Karpas-422 (cell line): ENCODE measurements at places on chromosomes 2 and 18.

DNA sequence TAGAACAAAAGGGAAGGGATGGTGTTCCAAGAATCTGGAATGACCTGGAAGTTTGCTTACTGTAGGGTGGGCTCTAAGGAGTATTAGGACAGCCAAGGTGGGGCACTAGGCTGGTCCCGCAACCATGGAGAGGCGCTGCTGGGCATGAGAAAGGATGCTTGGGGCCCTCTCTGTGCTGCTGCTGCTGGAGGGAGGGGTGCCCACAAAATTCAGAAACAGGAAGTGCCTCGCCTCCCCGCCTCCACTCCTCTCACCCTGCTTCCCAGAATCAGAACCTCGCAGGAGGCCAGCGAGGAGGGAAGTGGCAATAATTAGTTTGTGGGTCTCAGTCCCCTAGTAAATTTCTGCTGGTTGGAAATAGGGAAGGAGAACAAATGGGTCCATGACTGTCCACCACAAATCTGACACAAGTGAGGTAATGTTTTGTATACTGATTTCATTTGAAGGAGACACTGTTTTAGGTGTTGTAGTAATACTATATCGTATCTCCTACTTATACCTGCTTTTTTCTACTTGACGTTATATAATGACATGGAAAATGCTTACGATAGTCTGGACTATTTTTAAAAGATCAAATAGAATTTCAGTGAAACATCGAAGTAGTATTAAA is 7.9 kb upstream of the PDCL3 start:
- peak; percentile 42 for DNase-seq

DNA sequence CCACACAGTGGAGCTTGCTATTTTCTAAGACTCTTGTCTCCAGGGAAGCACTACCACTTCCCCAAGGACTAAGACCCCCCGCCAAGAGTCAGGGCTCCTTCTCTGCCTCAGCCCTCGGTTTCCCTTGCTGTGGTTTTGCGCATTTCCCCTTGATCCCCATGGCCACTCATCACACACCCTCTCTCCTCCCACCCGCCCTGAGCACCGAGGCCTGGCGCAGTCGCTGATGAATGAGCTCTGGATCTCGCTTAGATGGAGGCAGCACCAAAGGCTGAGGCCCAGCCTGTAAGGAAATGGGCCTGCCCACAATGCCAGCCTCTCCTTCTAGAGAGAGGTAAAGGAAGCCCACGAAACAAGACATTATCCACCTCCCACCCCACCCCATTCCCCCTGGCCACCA is 96.9 kb downstream of the TNS1 start:
- no peak for DNase-seq

DNA sequence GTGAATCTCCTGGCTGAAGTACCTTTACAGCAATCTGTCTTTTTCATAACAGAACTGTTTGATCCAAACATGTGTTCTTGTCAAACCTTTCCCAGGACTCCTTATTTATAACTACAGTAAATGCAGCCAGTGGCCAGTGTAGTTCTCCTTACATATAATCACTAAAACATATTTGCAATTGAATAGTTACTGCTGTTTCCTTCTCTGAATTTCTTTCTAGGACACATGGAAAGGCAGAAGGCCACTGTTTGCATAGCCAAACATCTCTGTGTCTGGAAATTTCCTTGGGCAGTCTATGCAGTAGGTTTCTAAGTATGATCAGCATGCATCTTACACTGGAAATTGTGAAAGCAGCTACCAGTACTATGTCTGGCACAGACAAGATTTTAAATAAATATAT is 57.4 kb upstream of the COL3A1 start:
- no peak for DNase-seq

- no peak for DNase-seq
These were observed 26.3 kb downstream of the CAB39 start for GRCh38 chr2:230738924-230739323.

GRCh38 chr2:50126077-50126476 is 905.9 kb downstream of the NRXN1 start:
- DNase-seq: no peak

GRCh38 chr2:218027426-218028188 is 24.8 kb upstream of the TNS1 start:
- DNase-seq: no peak

- peak; percentile 75 for DNase-seq
These were observed 809 bp downstream of the DBI start for GRCh38 chr2:119367472-119368099.

DNA sequence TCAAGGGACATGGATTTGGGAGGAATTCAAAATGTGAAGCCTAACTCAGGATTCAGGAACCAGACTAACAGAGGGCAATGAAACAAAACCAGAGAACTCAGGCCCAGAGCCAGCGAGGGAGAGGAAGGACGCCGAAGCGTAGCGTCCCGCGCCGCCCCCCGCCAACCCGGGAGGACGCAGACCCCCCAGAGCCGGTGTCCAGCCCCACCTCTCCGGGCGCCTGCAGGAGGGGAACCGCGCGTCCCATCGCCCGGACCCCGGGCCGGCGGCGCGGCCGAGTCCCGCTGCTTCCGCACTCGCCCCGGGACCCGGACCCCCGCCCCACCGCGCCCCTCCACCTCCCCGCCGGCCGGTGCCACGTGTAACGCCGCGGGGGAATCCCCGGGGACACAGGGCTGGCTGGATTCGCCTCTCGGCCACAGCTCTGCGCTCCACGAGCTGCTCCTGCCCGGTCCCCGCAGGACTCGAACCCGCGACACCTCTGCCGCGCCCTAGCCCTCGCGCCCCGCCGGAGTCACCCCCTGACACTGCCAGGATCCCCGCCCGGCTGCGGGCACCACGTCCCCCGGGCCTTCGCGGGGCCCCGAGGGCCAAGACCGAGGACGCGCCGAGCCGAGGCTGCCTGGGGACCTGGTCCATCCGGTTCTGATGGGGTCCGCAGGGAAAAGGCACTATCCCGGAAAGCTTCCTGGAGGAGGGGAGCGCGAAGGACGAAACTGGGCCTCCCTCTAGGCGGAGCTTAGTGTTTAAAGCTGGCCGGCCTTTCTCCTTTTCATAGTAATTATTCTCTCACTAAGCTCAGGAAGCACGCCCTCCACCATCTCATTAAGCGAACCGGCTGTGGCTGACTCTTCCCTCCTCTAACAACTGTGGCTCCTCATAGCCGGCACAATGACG is 40.4 kb upstream of the FAM124B start:
- DNase-seq: no peak

GRCh38 chr2:224969633-224970260 is 72.5 kb downstream of the DOCK10 start:
- no peak for DNase-seq

GRCh38 chr2:159961037-159961436 is 101.4 kb downstream of the PLA2R1 start:
- no peak for DNase-seq

DNA sequence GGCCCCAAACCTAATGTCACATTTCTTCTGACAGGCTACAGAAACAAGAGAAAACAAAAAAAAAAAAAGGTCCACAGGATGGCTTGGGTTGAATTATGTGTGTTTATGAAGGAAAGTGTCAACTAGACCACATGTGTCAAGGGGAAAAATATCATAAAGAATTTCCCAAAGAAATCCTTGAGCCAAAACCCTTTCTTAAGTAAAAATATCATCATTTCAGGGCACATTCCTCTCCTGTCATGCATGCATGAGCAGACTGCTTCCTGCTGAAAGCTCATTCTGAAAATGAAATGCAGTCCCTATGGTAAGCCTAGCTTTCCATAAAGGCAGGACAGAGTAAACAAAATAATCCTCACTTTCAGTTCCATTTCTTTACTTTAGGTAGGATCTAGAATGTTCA is 85.7 kb upstream of the RBBP8 start:
- no peak for DNase-seq

DNA sequence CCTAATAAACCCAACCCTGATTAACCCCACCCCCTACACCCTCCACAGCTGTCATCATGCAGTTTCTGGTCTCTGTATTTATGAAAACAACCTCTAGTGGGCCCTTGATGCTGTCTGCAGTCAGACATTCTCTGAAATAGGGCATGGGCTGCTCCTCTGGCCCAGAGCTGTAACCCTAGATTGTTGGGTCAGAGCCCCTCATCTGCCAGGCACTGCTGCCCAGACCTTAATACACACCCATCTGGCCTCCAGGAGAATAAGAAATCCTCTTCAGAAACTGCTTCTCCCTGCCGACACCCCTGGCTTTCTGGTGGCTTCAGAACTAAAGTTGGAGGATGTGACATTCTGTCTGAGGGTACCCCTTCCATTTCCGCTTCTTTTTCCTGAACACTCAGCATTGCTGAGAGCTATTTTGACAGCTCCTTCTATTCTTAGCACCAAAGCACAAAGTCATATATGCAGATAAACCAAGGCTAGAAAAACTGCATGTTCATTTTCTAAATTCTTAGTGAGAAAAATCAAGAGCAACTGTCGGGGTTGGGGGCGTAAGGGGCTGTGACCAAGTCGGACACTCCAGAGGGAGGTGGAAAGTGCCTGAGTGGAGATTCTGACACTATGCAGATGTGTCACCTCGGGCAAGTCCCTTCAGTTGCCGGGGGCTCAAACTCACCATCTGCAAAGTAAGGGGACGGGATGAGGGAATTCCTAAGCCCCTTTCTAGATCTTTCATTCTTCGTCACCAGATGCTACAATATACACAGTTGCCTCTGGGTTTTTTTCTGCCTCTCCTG is 28.7 kb downstream of the SRSF7 start:
- peak; percentile 61 for DNase-seq

- no peak for DNase-seq
These were observed 118.4 kb downstream of the LRRC30 start for GRCh38 chr18:7349181-7349837.
